ENCODE measurements at places on chromosomes 7 and 10. TPM values are rescaled to one million over a fixed set of nuclear protein-coding genes. Genes with fewer than 3 reads are reported as not detected.

Gene C10orf90
- total RNA-seq, result not detected

Gene PAXIP1
- 10.1 TPM for total RNA-seq

Gene RPS24
- total RNA-seq, result 2,505 TPM

Gene TFEC
- total RNA-seq, result 2.0 TPM

Gene DNAH11
- 0.34 TPM for total RNA-seq

Gene LAMB1
- 583 TPM for total RNA-seq

All from dermis blood vessel endothelial cell (primary cell).